ENCODE measurements at places on chromosomes 12 and 14. TPM values are rescaled to one million over a fixed set of nuclear protein-coding genes. Genes with fewer than 3 reads are reported as not detected.

ZFHX2 gene
- total RNA-seq, result 5.0 TPM

CLEC9A gene
- total RNA-seq, result not detected

DEPDC4 gene
- 1.3 TPM for total RNA-seq

LAG3 gene
- not detected for total RNA-seq

EFS gene
- 24.1 TPM for total RNA-seq

ADAM21 gene
- not detected for total RNA-seq

CCDC198 gene
- not detected for total RNA-seq

TRHDE gene
- 21.3 TPM for total RNA-seq

PDE3A gene
- total RNA-seq, result 7.5 TPM

ASPG gene
- total RNA-seq, result 0.31 TPM

CLEC1B gene
- not detected for total RNA-seq

BEST3 gene
- 6.6 TPM for total RNA-seq

ADGRD1 gene
- 4.1 TPM for total RNA-seq

RNF10 gene
- 162 TPM for total RNA-seq

OR11G2 gene
- total RNA-seq, result not detected

LRRIQ1 gene
- total RNA-seq, result 6.9 TPM

ANKS1B gene
- total RNA-seq, result 534 TPM

KRT1 gene
- total RNA-seq, result 0.31 TPM

OR6C74 gene
- total RNA-seq, result not detected

All from parietal lobe (tissue), 2 donors.